ENCODE measurements at places on chromosomes 6 and 20.

GRCh38 chr6:6697620-6698019 lies 109.1 kb downstream of the LY86 start:
- no peak for DNase-seq

DNA sequence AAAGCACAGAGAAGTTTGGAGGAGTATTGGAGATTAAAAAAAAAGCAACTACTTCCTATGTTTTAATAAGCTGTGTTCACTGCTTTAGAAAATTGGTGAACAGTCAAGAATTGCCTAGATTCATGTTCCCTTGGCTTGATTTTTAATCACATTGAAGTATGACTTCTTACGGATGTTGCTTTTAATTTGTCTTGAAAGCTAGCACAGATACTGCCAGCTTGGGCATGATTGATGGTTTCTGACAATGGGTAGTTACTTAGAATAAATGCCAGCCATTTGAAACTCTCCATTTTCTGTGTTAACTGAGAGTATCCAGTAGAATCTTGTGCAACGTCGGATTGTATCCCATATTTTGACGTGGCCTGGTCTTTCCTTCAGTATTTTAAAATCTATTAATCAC lies 178.0 kb downstream of the DTNBP1 start:
- no peak for DNase-seq

- DNase-seq: no peak
These were observed 19.2 kb downstream of the TSPYL4 start for GRCh38 chr6:116234689-116235088.

GRCh38 chr20:9388160-9388812 lies 126.1 kb upstream of the LAMP5 start:
- no peak for DNase-seq

- DNase-seq: no peak
These were observed 33.1 kb upstream of the FBXL4 start for GRCh38 chr6:98980819-98981218.

DNA sequence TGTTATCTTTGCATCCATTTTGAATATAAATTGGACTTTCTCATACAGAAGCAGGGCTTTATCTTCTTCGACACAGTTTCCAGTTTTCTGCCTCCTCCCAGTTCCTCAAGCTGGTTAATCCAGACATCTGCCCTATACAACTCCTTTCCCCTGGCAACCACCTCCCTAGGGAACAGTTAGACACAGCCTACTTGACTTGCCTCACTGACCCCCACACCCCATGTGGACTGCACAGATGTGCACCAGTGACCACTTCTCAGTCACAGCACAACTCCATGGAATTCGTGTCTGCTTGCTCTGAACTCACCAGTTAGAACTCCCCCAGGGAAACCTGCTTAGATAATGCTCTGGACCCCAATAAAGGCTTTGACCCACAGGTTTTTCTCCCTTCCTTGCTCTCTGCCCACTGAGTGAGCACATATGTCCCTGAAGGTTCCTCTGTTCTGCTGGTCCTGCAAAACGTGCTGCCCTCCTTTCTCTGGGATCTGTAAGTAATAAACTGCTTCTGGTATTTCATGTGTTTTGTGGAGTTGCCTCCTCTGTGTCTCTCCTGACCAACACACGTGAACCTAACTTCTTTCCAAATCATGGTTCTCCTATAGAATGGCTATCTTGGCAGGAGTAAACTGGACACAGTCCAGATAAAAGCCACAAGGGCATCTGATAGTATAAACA lies 351.2 kb downstream of the CD83 start:
- DNase-seq: no peak

DNA sequence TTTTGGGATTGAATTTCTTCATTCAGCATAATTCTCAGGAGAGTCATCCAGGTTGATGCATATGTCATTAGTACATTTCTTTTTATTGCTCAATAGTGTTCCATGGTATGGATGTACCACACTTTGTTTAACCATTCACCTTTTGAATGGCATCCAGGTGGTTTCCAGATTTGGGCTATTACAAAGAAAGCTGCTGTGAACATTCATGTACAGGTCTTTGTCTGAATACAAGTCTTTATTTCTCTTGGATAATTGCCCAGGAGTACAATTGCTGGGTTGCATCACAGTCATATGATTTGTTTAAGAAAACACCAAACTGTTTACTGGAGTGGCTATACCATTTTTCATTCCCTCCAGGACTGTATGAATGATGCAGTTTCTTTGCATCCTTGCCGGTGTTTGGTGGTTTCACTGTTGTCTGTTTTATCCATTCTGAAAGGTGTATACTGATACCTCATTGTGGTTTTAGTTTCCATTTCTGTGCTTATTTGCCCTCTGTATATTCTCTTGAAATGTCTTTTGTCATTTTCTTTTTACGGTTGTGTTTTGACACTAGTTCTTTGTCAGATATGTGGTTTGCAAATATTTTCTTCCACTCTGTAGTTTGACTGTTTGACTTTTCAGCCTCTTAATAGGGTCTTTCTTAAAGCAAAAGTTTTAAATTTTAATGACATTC lies 8.8 kb downstream of the CDKAL1 start:
- DNase-seq: no peak

DNA sequence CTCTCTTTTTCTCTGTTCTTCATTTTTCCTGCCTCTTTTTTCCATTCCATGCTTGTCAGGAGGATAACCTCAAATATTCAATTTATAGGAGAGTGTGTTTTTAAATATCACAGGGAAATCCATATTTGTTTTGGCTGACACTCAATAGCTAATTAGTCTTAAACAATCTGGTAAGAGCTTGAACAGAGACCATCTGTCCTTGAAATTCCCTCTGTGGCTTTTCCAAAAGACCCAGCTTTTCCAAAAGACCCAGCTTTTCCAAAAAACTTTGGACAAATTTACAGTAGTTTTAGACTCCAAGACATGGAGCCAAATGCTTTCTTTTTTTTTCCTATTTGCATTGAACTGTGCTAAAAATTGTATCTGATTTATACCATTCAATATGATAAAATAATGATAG lies 127.4 kb upstream of the FAM83B start:
- no peak for DNase-seq

DNA sequence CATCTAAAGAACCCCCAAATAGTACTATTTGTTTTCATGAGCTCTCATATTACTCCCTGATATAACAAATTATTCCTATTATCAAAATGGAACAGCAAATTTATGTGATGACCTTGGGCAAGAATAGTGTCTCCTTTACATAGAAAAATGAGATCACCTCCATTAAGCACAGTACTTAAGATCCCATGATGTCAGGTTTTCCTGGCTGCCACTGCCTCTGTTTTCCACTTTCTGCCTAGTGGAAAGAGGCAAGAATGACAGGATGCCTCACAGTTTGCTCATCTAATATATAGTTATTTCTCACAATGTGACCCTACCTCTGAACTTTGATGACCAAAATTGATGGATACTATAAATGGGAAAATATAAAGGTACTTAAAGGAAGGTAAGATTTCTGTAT lies 260.1 kb upstream of the SGK1 start:
- no peak for DNase-seq
